Renal cortical epithelial cell (primary cell): ENCODE measurements at places on chromosomes 11 and 22.
A peak's percentile ranks its signal among the peaks of the same experiment; 100 is the strongest.

DNA sequence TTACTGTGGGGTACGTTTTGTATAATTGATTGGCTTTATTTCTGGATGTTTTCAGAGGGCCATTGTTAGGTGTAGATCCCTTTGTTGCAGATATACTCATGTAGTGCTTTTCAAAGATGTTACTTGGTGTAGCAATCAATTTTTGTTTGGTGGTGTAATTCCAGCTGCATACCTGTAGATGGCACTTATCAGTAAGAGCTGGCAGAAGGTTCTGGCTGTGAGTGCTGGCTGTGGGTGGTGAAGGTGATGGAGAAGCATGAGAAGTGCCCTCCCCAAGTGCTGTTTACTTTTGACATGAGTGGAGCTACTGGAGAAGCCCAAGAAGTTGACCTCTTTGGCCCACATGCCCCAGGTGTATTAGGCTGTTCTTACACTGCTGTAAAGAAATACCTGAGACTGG, 1074.9 kb downstream of the FAM181B start:
- peak; percentile 32 for DNase-seq

DNA sequence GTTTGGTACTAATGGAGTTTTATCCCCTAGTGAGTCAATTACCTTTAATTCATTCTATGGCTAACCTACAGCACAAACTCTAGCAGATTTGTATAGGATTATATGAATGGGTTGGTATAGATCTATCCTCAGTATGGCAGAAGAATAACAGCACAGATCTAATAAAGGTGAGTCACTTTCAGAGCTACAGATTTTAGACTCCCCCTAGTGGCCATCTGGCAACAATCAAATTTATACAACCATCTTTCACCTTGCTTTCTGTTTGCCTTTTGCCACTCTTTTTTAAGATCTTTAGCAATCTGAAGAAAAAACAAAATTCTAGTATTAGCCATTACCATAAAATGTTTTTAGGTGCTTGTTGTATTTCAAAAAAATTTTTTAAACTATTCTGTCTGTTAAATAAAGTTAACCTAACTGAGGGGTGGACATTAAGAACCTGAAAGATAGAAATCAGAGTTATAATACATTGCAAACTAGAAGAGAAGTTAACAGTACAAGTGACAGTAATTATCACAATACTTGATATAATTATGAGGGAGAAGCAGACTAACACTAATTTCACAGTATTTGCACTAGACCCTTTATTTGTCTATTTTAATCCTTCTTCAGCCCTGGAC, 25.8 kb downstream of the DDIAS start:
- peak; percentile 67 for DNase-seq

- peak; percentile 19 for DNase-seq
These were observed 1.6 kb downstream of the ANKRD42 start for GRCh38 chr11:83195143-83195466.

DNA sequence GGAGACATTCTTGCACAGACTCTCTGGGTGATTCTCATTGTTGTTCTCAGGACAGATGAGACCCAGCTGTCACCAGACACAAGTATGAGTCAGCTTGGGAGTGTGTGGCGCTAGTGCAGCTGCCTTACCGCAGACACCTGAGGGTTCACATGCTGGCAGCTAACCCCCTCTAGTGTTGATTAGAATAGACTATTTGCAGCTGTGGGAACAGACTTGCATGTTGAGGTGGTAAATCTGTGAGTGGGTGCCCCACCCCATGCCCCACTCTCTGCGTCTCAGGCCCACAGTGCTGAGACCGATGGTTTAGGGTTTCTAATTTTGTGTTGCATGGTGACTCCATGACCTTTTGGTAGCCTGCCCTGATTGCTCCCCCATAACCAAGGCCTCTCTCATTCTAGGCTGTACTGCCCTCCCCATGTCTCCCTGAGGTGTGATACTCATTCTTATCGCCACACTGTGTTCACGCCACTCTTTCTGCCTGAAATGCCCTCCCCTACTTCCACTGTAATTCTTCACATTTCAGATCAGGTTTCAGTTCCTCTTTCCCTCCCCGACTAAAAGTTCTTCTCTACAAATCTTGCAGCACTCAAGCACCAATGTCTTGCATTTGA, 73.7 kb upstream of the KIRREL3 start:
- peak; percentile 79 for DNase-seq

DNA sequence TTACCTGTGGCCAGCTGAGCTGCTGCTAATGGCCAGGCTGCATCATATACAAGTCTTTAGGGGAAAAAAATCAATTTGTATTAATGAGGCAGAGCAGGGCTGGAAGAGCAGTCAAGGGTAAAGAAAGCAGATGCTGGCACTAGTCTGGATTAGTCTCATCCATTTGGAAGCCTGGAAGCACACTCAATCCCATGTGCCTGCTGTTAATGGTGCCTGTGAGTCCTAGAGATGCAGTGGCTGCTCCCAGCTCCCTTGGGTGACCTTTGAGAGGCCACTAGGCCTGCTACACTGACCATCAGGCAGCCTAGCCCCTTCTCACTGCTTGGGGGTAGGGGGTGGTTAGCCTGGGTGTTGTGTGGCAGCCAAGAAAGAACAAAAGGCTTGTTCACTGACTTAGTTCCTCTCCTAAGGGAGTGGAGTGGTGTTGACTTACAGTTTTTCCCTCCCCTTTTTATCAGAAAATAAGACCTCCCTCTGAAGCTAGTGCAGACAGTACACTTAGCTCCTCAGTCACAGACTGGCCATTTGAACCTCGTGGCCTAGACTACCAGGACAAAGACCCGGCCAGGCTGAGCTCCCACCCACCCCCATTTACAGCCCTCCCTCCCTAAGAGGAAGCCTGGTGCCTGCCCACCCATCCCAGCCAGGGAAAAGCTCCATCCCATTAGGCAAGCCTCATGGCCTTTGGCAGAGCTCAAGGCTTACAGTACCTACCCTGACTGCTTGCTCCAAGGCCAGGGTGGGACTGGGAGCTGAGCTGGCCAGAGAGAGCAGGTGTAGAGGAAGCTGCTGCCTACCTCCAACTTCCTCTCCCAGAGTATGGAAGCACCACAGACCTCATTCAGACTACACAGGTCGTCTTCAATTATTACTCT, 7.8 kb downstream of the PIK3IP1 start:
- no peak for DNase-seq

DNA sequence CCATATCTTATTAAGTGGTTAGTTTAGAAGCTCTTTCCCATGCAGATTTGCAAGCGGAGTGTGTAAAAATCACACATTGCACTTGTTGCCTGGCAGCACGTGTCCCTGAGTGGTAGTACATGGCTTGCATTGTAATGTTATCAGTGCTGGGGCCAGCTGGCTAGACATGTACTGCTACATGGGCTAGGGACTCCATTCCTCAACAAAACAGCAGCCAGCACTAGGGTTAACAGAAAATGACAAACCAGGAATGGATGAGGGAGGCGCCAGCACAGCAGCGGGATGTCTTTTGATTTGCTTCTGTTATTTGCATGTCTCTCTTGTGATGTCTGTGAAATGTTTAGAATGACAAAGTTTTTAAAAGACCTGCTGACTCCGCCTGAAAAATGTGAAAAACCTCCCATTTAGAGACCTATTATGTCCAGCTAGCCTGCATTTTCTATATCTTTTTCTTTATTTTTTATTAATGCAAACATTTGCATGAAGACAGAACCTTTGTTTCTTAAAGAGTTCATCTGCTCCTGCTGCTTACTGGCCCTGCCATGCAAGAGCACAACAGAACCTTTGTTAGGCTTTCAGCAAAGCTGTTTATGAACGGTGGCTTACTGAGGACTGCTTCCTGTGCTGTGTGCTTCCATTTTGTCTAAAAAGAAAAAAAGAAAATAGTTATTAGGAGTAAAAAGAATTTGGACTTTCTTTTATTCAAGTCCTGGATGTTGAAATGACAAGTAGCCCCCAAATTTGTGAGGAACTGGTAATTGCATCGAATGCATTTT, 40.7 kb downstream of the CSTPP1 start:
- DNase-seq = no peak

DNA sequence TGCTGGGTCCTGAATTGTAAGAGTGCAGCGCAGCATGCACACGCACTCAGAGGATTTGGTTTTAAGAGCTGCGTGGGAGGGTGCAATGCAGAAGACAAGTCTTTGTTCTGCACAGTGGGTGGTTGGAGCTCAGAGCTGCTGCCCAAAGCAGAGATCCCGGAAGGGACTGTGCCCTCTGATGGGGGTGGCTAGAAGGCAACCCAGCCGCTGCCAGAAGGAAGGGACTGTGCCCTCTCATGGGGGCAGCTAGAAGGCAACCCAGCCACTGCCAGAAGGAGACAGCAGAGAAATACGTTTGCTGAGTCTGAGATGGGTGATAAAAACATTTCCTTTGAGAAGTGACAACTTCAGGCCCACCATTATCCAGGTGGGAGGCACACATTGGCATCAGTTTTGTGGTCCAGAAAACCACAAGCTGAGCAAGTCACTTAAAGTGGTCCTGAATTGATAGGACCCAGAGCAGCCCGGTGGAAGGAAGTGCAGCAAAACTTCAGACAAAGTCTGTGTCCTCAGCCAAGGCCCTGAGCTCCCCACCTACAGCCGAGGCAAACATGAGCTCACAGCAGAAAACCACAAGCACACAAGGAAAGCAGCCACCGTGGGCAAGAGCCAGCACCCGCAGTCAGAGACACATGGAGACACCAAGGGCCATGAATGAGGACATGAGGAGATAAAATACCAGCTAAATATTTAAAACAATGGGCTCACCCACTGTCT, 4.3 kb downstream of the KRTAP5-6 start:
- DNase-seq = no peak

- peak; percentile 99 for DNase-seq
These were observed 28.3 kb upstream of the USP47 start for GRCh38 chr11:11813288-11813962.

- no peak for DNase-seq
These were observed 283.8 kb upstream of the C11orf87 start for GRCh38 chr11:109138196-109138595.

DNA sequence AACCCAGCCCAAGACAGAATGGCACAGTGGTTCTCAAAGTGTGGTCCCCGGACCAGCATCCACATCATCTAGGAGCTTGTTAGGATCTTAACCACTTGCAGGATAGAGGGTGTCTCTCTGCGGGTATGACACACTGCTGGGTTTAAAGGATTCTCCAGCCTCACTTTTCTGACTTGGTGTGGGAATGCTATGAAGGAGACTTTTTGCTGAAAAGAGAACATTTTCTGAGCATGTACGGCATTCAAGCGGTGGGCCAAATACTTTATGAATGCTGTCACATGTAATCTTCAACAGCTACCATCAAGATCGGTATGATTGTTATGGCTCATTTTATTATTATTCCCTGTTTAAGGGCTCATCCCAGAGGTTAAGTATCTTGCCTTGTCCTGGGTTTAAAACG, 1.8 kb upstream of the CD82 start:
- no peak for DNase-seq

DNA sequence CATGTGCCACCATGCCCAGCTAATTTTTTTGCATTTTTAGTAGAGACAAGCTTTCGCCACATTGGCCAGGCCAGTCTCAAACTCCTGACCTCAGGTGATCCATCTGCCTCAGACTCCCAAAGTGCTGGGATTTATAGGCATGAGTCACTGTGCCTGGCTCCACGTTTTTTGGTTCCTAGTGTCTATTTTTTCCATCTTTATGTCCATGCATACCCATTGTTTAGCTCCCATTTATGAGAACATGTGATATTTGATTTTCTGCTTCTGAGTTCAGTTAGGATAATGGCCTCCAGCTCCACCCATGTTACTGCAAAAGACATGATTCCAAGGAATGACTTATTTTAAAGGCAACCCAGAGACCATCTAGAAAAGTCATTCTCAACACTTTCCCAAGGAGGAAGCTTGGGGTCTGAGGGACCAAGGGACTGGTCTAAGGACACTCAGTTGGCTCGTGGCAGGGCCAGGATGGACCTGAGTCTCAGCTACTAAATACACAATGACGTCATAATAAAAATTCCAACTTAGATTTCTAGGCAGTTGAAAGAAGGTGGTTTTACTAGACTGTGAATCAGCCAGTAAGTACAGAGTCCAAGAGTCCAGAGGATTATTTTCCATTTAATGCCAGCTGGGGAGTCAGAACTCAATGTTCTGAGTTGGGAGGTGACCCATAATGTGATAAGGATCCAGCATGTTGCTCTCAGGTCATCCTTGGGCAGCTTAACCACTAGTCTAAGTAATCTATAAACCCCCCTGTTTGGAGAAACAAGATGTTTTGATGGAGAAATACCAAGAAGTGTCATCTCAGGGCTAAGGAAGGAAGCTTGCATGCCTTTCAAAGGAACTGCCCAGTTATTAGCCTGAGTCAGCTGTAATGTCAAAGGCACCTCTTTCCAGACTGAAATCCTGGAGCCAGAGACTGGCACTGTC, 39.4 kb downstream of the ABTB2 start:
- DNase-seq = peak; percentile 90

GRCh38 chr11:57873196-57873911, 111.8 kb downstream of the CTNND1 start:
- peak; percentile 47 for DNase-seq

DNA sequence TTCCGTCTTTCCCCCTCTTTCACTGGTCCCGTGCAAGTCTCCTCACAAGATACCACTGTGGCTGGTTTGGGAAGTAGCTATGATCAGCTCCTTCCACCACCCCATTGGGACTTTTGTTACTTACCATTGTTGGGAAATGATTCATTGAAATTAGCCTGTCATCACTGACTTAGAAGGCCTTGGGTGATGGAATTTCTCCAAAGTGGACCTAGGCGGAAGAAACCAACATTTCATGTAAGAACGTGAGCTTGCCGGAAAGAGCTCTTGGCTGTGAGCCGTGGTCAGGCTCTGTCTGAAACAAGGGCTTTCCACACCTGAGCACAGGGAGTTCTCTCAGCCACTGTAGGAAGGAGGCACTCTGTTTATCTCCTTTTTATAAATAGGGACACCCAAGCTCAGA, 23.5 kb upstream of the CRYBB3 start:
- DNase-seq = no peak

GRCh38 chr11:8613036-8613435, 19.0 kb upstream of the STK33 start:
- DNase-seq = no peak

DNA sequence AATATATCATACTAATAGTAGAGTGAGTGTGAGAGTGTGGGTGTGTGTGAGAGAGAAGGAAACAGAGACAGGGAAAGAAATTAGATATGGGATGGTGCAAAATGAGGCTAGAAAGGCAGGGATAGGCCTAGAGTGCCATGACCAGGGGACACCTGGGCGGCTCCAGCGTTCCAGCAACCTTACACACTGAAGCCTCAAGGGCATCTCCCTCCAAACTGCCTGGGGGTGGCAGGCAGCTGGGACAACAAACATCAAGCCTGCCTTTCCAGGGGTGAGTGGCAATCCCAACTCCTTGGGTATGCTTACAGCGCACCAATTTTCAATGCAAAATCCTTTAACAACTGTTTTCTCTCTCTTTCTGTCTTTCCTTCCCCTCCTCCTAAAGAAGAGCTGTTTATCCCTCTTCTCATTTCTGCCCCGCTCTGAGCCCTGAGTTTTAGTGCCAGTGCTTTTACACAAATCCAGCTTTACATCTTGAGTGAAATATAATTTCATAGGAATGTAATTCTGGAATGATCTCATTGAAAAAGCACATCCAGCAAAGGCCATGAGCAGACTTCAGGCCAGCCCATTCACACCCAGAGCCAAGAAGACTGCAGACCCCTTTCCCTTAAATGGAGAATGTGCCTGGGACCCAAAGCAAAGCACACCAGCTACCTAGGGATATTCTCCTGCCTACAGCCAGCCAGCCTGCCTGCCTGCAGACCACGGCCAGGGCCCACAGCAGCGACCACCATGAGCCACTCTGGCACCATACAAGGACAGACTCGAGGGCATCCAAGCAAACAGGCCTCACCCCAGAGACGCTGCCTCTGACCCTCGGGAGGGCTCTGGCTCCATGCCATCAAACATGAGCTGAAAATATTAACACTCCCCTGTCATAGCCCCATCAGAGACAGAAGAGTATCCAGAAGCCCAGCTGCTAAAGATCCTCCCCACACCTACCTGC, 90.3 kb downstream of the RPL27A start:
- DNase-seq = no peak

- no peak for DNase-seq
These were observed at the start of gene ME3 for GRCh38 chr11:86672007-86672621. Gene ME3, minus strand, starts transcription at chr11:86672616.
